Tibial nerve (tissue), 4 donors: ENCODE measurements at places on chromosomes 3 and 15. TPM values are rescaled to one million over a fixed set of nuclear protein-coding genes. Genes with fewer than 3 reads are reported as not detected.
A peak's percentile ranks its signal among the peaks of the same experiment; 100 is the strongest.

Gene GANC
- total RNA-seq: 35.2 TPM

DNA sequence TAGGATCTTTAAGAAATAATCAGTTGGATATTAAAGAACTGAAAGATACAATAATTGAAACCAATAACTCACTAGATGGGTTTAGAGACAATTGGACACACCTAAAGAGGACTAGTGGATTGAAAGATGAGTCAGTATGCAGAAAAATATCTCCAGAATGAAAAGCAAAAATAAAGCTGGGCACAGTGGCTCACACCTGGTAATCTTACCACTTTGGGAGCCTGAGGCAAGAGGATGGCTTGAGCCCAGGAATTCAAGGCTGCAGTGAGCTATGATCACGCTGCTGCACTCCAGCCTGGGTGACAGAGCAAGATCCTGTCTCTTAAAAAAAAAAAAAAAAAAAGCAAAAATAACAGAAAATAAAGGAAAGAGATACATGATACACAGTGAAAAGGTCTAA, 37.4 kb upstream of the CCDC174 start:
- no peaks in the 10 kb centered on the region for H3K36me3 ChIP-seq
- H3K27ac ChIP-seq: no peak overlapping the region
- H3K27me3 ChIP-seq: no peaks in the 10 kb centered on the region
- no peaks in the 10 kb centered on the region for H3K4me1 ChIP-seq
- DNase-seq: no peak

- no peaks in the 10 kb centered on the region for H3K27me3 ChIP-seq
- DNase-seq: no peak
- H3K36me3 ChIP-seq: no peaks in the 10 kb centered on the region
- H3K27ac ChIP-seq: no peak overlapping the region
- no peaks in the 10 kb centered on the region for H3K4me1 ChIP-seq
Observed at GRCh38 chr3:10846657-10846975, 30.6 kb downstream of the SLC6A11 start.

Gene ISLR
- 250 TPM for total RNA-seq

DNA sequence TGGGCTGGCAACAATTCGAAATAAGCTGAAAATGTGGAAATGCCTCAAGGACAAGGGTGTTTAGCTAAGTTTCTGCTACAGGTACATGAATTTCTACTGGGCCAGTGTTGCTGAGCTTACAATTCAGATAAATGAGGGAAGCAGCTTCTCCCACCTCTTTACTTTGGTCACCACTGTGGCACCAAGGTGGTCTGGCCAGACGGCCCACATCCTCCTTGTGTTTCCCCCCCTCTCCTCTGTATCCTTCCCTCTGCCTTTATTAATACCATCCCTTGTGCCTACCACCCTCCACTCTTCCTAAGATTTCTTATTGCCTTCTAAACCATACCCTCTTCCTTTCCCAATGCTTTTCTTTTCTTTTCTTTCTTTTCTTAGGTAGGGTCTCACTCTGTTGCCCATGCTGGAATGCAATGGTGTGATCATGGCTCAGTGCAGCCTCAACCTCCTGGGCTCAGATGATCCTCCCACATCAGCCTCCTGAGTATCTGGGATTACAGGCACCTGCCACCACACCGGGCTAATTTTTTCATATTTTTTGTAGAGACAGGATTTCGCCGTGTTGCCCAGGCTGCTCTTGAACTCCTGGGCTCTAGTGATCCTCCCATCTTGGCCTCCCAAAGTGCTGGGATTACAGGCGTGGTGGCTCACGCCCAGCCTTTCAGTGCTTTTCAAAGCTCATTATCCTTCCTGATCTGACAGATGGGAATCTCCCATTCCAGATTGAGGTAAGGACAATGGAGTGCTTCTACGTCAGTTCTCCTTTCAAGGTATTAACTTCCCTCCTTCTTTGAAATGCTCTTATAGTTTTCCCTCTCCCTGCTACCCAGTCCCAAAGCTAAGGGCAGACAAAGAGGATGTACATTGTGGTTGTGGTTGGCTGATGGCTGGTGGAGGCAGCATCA, 14.8 kb downstream of the ANXA2 start:
- no peak for DNase-seq
- H3K27ac ChIP-seq: peak overlapping the region; percentile 88
- H3K36me3 ChIP-seq: no peaks in the 10 kb centered on the region
- peaks cover 72% of the 10 kb centered on the region for H3K4me1 ChIP-seq
- no peak overlapping the region for H3K4me3 ChIP-seq

Gene XCR1
- not detected for total RNA-seq

DNA sequence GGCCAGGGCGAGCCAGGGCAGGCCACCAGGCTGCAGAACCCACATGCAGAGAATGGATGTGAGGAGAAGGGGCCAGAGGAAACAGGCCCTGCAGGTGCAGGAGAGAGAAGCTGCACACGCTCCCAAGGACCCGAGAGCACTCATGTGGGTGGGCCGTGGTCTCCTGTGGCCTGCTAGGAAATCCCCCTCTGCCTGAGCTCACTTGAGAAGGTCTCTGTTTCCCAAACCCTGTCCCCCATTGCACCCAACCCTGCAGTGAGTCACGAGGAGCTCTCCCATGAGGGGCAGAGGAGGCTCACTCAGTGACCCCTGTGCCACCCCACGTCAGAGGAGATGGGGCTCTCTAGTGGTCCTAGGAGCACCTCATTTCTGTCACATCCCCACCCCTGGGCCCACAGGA, 111.1 kb downstream of the KLF13 start:
- peaks cover 48% of the 10 kb centered on the region for H3K4me1 ChIP-seq
- H3K36me3 ChIP-seq: no peaks in the 10 kb centered on the region
- H3K27me3 ChIP-seq: no peaks in the 10 kb centered on the region

DNA sequence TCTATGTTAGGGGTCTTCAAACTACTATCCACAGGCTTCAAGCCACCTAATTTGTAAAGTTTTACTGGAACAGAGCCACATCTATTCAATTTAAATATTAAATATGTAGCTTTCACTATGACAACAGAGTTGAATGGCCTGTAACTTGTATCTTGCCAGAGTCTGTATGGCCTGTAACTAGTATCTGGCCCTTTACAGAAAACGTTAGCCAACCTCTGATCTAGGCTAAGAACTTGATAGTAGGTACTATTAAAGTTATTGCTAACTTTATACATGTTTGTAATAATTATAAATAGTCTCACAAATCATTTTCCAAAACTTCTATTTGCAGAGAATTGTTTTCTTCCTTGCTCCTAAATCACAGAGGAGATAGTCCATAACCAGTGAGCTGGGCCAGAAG, 40.0 kb downstream of the ANKRD28 start:
- no peak for DNase-seq
- no peak overlapping the region for H3K4me3 ChIP-seq
- H3K27me3 ChIP-seq: no peaks in the 10 kb centered on the region

Gene SCAMP5
- 1.5 TPM for total RNA-seq

- no peak overlapping the region for H3K4me3 ChIP-seq
- no peaks in the 10 kb centered on the region for H3K27me3 ChIP-seq
- no peak for DNase-seq
- H3K36me3 ChIP-seq: no peaks in the 10 kb centered on the region
Observed at GRCh38 chr3:76021376-76021775, 236.0 kb upstream of the ZNF717 start.

- no peak overlapping the region for H3K4me3 ChIP-seq
- H3K36me3 ChIP-seq: no peaks in the 10 kb centered on the region
- H3K27ac ChIP-seq: no peak overlapping the region
- H3K4me1 ChIP-seq: peaks cover 9% of the 10 kb centered on the region
- DNase-seq: no peak
Observed at GRCh38 chr3:129207479-129207878, 23.8 kb upstream of the CNBP start.

- H3K36me3 ChIP-seq: no peaks in the 10 kb centered on the region
- no peak for DNase-seq
- no peak overlapping the region for H3K27ac ChIP-seq
- no peaks in the 10 kb centered on the region for H3K27me3 ChIP-seq
- H3K4me3 ChIP-seq: no peak overlapping the region
- no peaks in the 10 kb centered on the region for H3K4me1 ChIP-seq
Observed at GRCh38 chr3:46750555-46751038, 32.9 kb upstream of the PRSS50 start.

Gene PCSK6
- total RNA-seq: 11.2 TPM

- no peaks in the 10 kb centered on the region for H3K36me3 ChIP-seq
- H3K27me3 ChIP-seq: peaks cover 25% of the 10 kb centered on the region
- no peak overlapping the region for H3K4me3 ChIP-seq
- DNase-seq: no peak
- H3K4me1 ChIP-seq: peaks cover 4% of the 10 kb centered on the region
Observed at GRCh38 chr15:82950295-82950694, 2.2 kb downstream of the HOMER2 start.

Gene CHMP2B
- 27.8 TPM for total RNA-seq

DNA sequence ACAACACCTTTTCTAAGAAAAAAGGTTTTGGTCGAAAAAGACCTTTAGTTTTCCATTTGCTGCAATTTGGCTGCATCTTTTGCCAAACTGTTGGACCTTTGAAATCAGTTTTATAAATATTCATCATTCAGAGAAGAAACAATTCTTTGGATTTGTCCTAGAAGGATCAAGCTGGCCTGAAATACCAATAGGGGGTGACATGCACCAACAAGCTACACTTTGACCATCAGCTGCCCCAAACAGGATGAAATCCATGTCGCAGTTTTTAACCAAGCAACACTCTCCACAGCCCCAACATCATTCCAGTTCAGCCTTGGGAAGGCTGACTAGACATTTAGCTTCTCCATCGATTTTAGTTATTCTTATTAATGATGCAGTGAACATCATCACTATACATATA, 9.8 kb downstream of the RPL15 start:
- no peaks in the 10 kb centered on the region for H3K4me1 ChIP-seq
- H3K4me3 ChIP-seq: no peak overlapping the region
- H3K27me3 ChIP-seq: no peaks in the 10 kb centered on the region
- H3K36me3 ChIP-seq: no peaks in the 10 kb centered on the region
- no peak overlapping the region for H3K27ac ChIP-seq
- no peak for DNase-seq

Gene ZNF717
- 27.1 TPM for total RNA-seq

DNA sequence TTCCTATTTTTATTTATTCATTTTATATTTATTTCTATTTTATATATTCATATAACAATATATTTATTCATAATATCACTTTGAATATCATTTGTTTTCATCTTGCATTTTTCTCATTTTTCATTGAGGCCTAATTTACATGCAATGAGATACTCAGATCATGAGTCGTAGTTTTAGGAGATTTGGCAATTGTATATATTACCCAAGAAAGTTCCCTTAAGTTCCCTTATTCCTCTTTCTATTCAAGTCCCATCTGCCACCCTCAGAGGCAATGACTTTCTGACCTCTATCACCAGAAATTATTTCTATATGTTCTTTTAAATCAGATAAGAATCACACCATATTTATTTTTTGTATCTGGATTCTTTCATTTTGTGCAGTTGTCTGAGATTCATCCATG, 329.1 kb upstream of the TPRG1 start:
- H3K27me3 ChIP-seq: no peaks in the 10 kb centered on the region
- peaks cover 4% of the 10 kb centered on the region for H3K4me1 ChIP-seq
- no peaks in the 10 kb centered on the region for H3K36me3 ChIP-seq
- H3K4me3 ChIP-seq: no peak overlapping the region

GRCh38 chr3:4551051-4551711, 58.0 kb downstream of the ITPR1 start:
- DNase-seq: no peak
- no peaks in the 10 kb centered on the region for H3K4me1 ChIP-seq
- no peak overlapping the region for H3K27ac ChIP-seq
- no peaks in the 10 kb centered on the region for H3K27me3 ChIP-seq
- no peaks in the 10 kb centered on the region for H3K36me3 ChIP-seq

- peaks cover 18% of the 10 kb centered on the region for H3K27me3 ChIP-seq
- no peak overlapping the region for H3K4me3 ChIP-seq
- H3K36me3 ChIP-seq: no peaks in the 10 kb centered on the region
- peak; percentile 61 for DNase-seq
- no peak overlapping the region for H3K27ac ChIP-seq
Observed at GRCh38 chr15:42084465-42085235, 9.7 kb downstream of the PLA2G4D start.

GRCh38 chr3:49173116-49173791, 1.9 kb downstream of the KLHDC8B start:
- DNase-seq: no peak
- peak overlapping the region; percentile 91 for H3K27ac ChIP-seq
- no peaks in the 10 kb centered on the region for H3K36me3 ChIP-seq
- H3K4me1 ChIP-seq: peaks cover 46% of the 10 kb centered on the region
- no peak overlapping the region for H3K4me3 ChIP-seq

DNA sequence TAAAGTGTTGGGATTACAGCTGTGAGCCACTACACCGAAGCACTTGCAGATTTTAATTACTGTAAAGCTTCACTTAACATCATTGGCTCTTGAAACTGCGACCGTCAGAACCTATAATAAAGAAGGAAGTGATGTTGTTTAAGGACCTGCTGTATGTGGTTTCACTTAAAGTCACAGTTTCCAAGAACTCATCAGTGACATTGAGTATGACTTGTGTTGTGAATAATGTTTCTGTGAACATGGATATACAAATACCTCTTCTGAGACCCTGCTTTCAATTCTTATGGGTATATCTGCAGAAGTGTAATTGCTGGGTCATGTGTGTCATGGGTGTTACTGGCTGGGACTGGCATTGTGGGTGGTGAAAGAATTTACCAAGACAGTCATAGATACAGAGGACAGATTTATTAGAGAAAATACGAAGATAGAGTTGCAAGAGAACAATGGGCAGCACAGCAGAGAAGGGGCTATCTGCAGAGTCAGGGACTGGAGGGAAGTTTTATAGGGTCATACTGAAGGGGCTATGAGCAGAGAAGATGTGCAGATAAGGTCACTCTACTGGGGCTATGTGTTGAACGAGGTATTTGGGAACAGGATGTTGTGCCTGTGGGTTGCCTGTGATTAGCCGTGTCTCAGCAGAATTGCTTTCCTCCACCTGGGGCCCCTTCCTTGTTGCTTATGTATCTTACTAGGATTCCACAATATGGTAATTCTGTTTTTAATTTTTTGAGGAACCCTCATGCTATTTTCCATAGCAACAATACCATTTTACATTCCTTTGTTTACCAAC, 4.5 kb downstream of the NDUFB5 start:
- no peaks in the 10 kb centered on the region for H3K27me3 ChIP-seq
- H3K36me3 ChIP-seq: no peaks in the 10 kb centered on the region
- no peaks in the 10 kb centered on the region for H3K4me1 ChIP-seq

Gene GOLGA8T
- not detected for total RNA-seq

- H3K4me3 ChIP-seq: no peak overlapping the region
- DNase-seq: no peak
- H3K27ac ChIP-seq: no peak overlapping the region
- no peaks in the 10 kb centered on the region for H3K27me3 ChIP-seq
Observed at GRCh38 chr3:4474683-4475490, 7.8 kb upstream of the SUMF1 start.

DNA sequence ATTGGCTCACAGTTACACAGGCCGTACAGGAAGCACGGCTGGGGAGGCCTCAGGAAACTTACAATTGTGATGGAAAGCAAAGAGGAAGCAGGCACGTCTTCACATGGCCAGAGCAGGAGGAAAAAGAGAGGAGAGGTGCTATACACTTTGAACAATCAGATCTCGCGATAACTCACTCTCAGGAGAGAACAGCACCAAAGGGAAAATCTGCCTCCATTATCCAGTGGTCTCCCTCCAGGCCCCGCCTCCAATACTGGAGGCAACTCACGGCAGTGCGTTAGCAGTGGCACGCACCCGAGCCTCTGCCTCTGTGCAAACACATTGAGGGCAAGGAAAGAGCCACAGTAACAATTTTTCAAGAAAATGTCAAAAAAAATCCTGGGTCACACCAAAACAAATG, 11.0 kb downstream of the OSTN start:
- no peaks in the 10 kb centered on the region for H3K27me3 ChIP-seq
- H3K4me3 ChIP-seq: no peak overlapping the region
- DNase-seq: no peak
- H3K27ac ChIP-seq: no peak overlapping the region
- H3K4me1 ChIP-seq: no peaks in the 10 kb centered on the region

GRCh38 chr15:78192826-78193594, 41.4 kb downstream of the ACSBG1 start:
- H3K36me3 ChIP-seq: no peaks in the 10 kb centered on the region
- no peak overlapping the region for H3K27ac ChIP-seq
- DNase-seq: no peak
- H3K4me1 ChIP-seq: no peaks in the 10 kb centered on the region
- no peaks in the 10 kb centered on the region for H3K27me3 ChIP-seq
